ENCODE measurements at places on chromosomes 12 and 14.
A peak's percentile ranks its signal among the peaks of the same experiment; 100 is the strongest.

DNA sequence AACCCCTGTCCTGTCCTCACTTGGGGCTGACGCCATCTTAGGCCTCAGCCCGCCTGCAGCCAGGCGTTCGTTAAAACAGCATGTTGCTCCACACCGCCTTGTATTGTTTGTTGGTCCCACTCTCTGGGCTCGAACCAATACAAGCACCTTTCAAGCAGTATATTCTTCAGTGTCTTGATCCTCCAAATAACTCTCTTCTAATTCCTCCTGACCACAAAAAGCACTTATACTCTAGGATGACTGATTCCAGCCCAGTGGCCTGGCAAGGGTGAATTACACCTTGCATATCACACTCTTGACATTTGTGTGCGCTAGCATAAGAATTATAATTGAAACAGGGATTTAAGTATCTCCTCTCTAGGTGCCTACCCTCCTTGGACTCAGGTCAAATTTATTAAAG, 7.1 kb downstream of the CCER1 start:
- DNase-seq: no peak

DNA sequence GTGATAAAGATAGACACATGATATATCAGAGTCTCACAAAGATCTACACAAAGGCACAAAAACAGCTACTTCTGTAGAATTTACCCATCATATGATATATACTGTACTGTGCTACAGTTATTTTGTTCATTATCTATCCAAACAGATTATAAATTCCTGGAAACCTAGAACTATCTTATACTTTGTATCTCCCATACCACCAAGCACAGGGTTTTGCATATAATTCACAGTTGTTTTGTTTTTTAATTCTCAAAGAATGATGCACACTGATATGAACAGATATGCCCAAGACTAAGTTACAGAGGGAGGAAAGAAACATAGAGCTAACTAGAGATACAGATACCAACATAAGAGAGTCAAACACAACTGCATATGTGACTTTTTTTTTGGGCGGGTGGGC, 3.4 kb downstream of the PRKAG1 start:
- DNase-seq: no peak

GRCh38 chr12:118188690-118189371, 52.9 kb downstream of the PEBP1 start:
- no peak for DNase-seq

- DNase-seq: no peak
Observed at GRCh38 chr14:84129941-84130340, 1400.0 kb upstream of the FLRT2 start.

GRCh38 chr12:110697236-110697635, 8.3 kb upstream of the HVCN1 start:
- no peak for DNase-seq

- peak; percentile 94 for DNase-seq
Observed at GRCh38 chr12:64098709-64099354, 123.3 kb downstream of the KICS2 start.

DNA sequence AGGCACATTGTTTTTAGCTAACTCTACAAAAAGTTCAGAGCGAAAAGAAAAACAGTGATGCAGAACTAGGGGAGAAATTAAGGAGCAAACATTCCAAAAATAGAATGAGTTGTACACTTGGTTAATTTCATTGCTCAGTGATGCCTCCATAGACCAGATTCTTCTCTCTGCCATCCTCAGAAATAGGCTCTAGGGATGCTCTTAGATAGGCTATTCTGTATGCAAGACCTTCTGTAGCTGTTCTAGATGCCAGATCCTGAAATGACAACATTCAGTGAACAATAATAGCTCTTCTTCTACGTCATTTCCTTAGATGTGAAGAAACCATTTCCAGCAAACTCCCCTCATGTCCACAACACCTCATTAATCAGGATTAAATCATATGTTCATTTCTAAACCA, 466.3 kb downstream of the DIO2 start:
- no peak for DNase-seq

DNA sequence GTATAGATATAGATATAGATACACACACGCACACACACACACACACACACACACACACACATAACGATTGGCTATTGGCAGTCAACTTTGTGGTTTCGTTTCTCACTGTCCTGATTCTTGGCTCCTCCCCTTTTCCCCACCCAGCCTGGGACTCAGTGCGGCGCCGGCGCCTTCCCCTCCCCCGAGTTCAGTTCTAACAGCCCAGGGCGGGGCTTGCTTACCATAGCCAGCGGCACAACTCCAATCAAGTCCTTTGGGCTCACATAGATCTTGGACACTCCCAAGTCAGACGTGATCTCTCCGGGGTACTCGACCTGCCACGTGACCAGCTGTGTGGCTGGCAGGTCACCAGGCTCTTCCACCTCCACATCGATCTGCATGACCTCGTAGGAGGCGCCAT, 484.1 kb downstream of the GLT1D1 start:
- DNase-seq: no peak

DNA sequence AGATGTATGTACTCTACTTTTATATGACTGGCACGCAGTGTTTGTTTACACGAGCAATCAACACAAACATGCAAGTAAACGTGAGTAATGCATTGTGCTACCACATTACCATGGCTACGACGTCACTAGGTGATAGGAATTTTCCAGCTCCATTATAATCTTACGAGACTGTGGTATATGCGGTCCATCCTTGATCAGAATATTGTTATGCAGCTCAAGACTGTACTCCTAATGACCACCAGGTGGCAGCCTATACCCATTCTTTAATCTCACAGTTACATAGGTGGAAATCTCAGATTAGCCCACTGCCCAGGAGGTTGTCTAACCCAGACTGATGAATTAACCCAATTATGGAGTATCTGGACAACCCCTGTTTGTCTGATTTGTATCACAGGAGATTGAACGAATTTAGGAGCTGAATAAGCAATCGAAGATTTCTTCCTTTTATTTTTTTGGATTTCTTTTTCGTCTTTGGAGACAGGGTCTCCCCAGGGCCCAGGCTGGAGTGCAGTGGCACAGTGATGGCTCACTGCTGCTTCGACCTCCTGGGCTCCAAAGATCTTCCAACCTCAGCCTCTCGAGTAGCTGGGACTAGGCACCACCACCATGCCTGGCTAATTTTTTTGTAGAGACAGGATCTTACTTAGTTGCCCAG, 8.7 kb upstream of the TESPA1 start:
- DNase-seq: peak; percentile 60

- DNase-seq: no peak
Observed at GRCh38 chr12:12510551-12510950, 52.1 kb downstream of the DUSP16 start.

GRCh38 chr12:66275040-66275439, 27.3 kb upstream of the HELB start:
- no peak for DNase-seq

DNA sequence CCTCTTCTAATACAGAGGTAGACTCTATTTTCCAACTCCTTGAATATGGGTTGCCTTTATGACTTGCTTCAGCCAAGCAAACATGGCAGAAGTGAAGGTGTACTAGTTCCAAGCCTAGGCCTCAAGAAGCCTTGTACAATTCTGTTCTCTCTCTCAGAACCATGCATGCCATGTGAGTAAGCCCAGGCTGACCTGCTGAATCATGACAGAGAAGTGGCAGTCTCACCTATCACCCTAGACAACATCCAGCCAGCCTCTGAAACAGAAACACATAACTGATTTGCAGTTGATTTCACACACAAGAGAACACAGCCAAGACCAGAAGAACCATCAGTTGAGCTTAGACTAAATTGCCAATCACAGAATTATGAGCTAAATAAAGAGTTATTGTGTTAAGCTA, 157.2 kb downstream of the GARIN6 start:
- DNase-seq: no peak

DNA sequence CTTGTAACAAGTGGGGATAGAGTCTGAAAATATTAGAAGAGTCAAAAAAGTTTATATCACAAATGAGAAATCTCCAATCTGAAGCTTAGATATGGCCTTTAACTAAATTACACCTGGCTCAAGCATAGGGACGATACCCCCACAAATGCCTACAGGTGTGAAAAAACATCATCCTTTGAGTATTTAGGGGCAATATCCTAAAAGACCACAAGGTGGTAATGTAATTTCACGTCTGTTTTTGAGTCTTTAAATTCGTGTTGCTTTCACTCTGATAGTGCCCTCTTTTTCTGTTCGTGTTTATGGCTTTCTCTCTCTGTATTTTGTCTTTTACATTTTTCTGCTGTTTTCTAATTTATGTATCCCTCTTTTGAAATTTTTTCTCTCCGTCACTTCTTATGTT, 84.3 kb downstream of the ETNK1 start:
- DNase-seq: peak; percentile 31

DNA sequence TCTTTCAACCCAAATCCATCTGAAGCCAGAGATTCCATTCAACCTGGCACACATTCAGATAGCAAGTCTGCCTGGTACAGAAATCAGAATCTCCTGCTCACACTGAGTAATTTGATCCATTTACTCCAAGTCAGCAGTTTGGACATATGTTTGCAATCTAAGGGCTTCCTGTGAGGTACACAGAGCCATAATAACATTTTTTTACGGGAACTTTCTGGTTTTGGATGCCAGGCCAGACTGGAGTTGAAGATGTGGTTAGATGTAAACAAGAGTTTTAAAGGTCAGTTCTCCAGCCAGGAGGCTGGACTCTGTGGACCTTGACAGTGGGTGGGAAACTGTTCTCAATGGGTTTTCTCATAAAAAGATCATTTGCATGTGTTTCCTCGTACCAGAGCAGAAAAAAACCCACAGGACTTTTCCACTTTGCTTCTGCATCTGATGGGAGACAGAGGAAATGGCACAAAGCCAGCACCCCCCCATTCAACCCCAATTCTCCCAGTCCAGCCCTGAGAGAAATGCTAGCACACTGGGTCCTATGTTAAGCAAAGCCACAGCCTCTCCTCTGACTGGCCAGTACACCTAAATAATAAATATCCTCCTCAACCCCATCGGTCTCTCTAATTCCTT, 17.7 kb upstream of the TSPAN11 start:
- no peak for DNase-seq

GRCh38 chr14:90660865-90661570, 155.2 kb downstream of the TTC7B start:
- no peak for DNase-seq

- no peak for DNase-seq
Observed at GRCh38 chr12:6073426-6073825, 51.0 kb downstream of the VWF start.

DNA sequence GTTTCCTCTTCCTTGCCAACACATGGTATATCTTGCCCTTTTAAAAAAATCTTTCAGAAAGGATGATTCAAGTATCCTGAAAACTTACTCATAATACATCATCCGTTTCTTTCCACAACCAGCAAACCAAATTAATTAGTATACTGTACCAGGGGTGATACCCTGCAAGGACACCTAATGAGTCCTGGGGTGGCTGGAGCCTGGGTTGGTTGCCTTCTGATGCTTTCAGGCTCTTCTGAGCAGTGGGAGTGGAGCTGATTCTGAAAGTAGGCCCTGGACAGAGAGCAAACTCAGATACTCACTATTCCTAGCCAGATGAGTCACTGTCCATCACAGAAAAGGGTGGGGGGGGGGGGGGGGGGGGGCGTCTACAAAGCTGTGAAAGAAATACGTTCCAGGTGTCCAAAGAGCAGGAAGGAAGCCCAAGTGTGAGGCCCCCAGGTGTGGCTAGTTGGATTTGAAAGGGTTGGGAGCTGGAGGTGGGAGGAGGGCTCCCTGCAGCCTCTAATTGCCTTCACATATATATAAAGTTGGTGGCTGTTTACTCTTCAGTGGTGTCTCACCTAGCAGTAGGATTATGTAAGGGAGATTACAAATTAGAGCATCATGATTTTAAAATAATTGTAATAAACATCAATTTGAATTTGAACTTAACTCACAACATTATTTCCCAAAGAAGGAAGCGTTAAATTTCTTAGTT, 36.5 kb downstream of the FBXO33 start:
- DNase-seq: no peak

GRCh38 chr14:90547968-90548367, 151.1 kb downstream of the CALM1 start:
- DNase-seq: no peak

Measured in NCI-H446 treated with DMSO at 0.1 percent for 48 hours (cell line).